ENCODE measurements at places on chromosomes 13 and 19. TPM values are rescaled to one million over a fixed set of nuclear protein-coding genes. Genes with fewer than 3 reads are reported as not detected.
A peak's percentile ranks its signal among the peaks of the same experiment; 100 is the strongest.

- H3K4me3 ChIP-seq = peak overlapping the region; percentile 80
- H3K27ac ChIP-seq = peak overlapping the region; percentile 77
- no peaks in the 10 kb centered on the region for H3K27me3 ChIP-seq
- no peak for DNase-seq
- H3K4me1 ChIP-seq = peaks cover 35% of the 10 kb centered on the region
These were observed 1.1 kb downstream of the TNFAIP8L1 start for GRCh38 chr19:4640247-4641000.

- DNase-seq = no peak
- H3K27me3 ChIP-seq = peaks cover 2% of the 10 kb centered on the region
- no peak overlapping the region for H3K4me3 ChIP-seq
These were observed 257.0 kb downstream of the ENOX1 start for GRCh38 chr13:43529796-43530195.

DNA sequence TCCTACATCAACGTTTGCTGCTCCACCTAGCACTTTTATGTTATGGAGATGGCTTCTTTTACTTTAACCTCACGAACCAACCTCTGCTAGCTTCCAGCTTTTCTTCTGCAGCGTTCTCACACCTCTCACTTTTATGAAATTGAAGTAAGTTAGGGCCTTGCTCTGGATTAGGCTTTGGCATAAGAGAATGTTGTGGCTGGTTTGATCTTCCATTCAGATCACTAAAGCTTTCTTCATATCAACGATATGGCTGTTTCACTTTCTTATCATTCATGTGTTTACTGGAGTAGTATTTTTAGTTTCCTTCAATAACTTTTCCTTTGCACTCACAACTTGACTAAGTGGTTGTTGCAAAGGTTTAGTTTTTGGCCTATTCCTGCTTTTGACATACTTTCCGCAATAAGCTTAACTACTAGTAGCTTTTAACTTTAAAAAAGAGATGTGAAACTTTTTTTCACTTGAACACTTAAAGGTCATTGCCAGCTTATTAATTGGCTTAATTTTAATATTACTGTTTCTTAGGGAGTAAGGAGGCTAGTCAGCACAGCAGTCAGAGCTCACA, 60.0 kb upstream of the SPRY2 start:
- H3K27me3 ChIP-seq = peaks cover 8% of the 10 kb centered on the region
- no peak overlapping the region for H3K27ac ChIP-seq
- no peak for DNase-seq
- H3K4me3 ChIP-seq = no peak overlapping the region
- peaks cover 24% of the 10 kb centered on the region for H3K4me1 ChIP-seq
- peaks cover 2% of the 10 kb centered on the region for H3K36me3 ChIP-seq

GRCh38 chr13:24271231-24271600, 38.2 kb upstream of the C1QTNF9 start:
- H3K27me3 ChIP-seq = no peaks in the 10 kb centered on the region
- H3K4me3 ChIP-seq = peak overlapping the region; percentile 91
- peaks cover 24% of the 10 kb centered on the region for H3K36me3 ChIP-seq
- peaks cover 76% of the 10 kb centered on the region for H3K4me1 ChIP-seq
- H3K27ac ChIP-seq = peak overlapping the region; percentile 98

Gene CYP2A13
- not detected for total RNA-seq

Gene ZNF134
- total RNA-seq = 7.0 TPM

All from activated naive CD4-positive, alpha-beta T cell treated with anti-CD3 and anti-CD28 coated beads for 36 hours (primary cell).